ENCODE measurements at places on chromosomes 2 and 18.

- no peak for DNase-seq
These were observed 131.1 kb downstream of the DSEL start for GRCh38 chr18:67385455-67385854.

DNA sequence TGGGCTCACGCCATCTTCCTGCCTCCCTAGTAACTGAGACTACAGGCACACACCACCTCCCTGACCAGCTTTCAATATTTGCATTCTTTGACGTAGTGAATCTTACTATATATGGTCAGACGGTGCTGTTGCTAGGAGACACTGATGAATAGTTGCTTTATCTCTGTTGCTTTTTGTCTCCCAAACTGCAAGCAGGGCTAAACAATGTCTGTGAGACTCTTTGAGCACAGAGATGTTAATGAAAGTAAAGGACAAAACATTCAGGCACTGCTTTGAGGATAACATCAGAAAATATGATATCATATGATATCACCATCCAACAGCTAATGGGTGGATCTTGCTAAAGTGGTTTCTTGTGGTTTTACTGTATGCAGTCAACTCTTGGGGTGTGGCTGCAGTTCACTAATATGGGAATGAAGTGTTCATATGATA lies 43.0 kb downstream of the EMILIN2 start:
- DNase-seq = no peak

DNA sequence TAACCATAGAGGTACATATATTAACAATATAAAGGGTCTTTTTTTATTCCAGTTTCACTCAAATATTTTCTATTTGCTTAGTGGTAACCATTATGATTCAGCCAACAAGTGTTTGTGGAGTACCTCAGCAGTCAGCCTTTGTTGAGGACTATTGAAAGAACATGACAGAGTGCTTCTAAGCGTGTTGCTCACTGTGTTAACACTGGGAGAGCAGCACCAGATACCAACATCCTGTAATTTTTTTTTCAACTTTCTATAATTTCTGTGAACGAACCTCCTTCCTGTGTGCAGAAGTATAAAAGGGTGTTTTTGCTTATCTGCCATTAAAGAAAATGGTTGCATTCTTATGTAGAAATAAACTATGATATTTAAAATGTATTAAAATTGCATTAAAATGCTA lies 239.0 kb downstream of the PHLPP1 start:
- DNase-seq = no peak

GRCh38 chr2:27756544-27757498 lies 14.7 kb upstream of the MRPL33 start:
- no peak for DNase-seq

GRCh38 chr18:70028084-70028483 lies 80.4 kb upstream of the CD226 start:
- DNase-seq = no peak

- DNase-seq = no peak
These were observed 42.5 kb upstream of the IL1R2 start for GRCh38 chr2:101949304-101949703.

GRCh38 chr2:86035883-86036668 lies 69.6 kb downstream of the POLR1A start:
- DNase-seq = peak; percentile 54

DNA sequence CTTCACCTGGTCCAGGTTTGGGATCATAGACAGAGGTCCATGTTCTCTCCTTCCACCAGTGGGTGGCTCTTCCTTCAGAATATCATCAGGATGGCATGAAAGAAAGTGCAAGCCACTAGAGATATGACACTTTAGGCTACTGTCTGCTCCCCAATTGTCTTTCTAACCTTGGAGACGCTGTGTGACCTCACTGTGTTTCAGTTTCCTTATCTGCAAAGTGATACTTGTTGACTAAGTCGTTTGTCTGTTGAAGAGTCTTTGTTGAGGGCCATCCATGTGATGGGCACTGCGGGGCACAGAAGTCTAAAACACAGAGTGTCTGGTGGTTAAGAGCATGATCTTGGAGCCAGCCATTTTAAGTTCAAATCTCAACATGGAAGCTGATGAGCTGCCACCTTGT lies 259.9 kb upstream of the THSD7B start:
- DNase-seq = no peak

GRCh38 chr2:205755923-205756322 lies 73.6 kb downstream of the NRP2 start:
- no peak for DNase-seq

DNA sequence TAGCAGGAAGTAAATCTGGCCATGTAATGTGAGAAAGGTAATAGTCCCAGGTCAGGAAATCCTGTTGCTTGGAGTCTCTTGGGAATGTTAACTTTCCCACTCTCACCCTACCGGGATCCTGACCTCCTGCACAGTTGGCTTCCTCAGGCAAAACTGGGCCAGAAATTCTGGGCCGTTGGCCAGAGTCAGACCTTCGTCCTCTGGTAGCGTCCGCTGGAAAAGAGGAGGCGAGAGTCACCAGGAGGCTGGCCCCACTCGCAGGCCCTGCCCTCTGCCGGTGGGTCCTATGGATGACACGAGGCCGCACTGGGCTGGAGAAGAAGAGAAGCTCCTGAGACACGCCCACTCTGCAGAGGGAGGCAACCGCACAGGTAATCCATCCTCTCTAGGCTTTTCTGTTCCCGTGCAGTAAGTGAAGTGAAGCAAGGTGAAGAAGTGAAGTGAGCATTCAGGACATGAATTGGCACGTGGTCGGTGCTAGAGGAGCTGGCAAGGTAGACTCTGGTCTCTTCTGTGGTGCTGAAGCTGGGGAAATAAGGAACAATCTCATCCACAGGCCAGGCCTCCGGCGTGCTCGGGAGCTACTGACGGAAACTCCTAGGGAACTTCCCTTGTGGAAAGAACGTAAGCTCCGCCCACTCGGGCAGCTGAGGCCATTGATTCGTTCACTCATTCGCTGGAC lies 182.7 kb upstream of the GLI2 start:
- DNase-seq = no peak

DNA sequence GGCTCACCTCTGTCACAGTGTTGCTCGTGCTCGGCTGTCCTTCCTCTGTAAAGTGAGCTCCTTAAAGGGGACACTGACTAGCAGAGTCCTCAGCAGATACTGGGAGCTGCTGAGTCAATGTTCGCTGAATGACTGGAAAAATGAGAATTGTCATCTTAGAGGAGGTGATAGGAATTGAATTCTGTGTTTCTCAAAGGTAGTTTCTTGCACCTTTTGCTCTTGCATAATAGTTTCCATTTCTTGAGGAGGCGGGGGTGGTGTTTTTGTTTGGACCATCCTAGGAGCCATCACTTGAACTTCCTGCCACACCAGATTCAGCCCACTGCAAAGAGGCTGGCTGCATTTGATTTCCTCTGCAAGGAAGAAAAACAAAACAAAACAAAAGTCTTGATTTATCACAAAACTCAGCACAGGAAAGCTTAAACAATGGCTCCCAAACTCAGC lies 11.4 kb upstream of the RFX8 start:
- no peak for DNase-seq

DNA sequence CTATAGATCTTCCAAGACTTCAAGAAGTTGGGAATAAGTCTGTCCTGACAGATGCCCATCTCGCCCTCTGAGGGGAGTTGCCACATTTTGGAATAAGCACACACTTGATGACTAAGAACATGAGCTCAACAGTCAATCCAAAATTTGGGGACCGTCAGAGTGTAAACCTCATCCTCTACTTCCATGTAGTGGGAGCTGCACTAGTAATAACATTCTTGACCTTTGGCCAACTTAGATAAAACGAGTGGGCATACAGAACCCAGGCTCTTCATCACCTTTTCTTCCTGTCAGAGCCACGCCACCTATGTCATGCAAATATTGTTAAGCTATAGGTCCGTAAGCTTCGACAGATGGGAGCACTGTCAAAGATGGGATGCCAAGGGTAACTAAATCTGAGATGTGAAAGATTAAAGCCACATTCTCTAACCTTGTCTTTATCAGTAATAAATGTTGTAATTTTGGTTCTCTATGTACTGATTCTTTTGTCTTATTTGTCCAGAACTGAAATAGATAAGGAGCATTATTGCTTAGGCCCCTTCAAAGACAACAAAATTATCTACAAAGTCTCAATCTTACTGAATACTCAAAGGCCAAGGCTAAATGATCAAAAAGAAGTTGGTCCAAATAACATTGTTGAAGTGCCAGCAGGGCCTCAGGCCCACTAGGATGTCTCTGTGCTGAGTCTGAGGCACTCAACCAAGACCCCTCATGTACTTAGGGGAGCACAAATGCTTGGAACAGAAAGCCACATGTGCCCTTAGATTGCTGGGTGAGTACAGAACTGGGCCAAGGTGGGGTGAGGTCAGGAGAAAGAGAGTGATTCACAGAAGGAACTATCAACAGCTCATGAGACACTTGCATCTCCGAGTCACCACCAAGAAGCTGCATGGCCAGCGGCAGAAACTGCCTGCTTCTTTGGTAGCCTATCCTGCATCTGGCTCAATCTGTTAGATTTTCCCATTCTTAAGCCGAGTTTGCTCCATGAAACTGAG lies 15.0 kb downstream of the CDH2 start:
- DNase-seq = no peak

DNA sequence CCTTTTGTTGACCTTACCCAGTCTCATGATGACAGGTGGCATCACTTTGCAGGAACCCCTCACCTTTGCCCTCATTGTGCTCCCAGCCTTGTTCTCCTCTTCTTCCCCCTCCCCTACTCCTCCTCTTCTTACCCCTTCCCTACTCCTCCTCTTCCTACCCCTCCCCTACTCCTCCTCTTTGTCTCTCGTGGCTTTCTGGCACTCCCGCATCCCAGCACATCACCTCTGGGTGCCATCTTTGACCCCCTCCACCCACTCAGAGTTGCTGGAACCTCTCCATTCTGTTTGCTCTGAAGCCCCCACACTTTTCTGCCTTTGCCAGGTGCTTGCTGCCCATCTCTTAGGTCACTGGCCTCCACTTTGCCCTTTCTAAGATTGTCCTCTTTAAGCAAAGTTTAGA lies 17.1 kb downstream of the UBE2F start:
- no peak for DNase-seq

GRCh38 chr18:6054256-6054842 lies 159.0 kb upstream of the TMEM200C start:
- no peak for DNase-seq

DNA sequence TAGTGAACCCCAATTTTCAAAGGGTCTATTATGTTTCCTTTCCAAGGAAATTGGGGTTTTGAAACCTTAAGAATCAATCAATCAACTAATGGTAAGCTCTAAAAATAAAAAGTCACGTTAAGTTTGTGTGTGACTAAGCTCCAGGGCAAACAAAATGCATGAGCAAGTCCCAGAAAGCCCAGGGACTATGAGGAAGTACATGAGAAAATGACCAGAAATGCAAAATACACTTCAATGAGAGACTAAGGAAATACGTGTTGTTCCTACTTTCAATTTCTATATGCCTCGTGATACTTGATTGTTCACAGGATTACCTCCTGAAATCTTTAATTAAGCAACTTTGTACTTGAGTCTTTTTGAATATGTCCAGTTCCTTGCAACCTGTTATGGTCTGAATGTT lies 684.4 kb upstream of the SYT4 start:
- no peak for DNase-seq

DNA sequence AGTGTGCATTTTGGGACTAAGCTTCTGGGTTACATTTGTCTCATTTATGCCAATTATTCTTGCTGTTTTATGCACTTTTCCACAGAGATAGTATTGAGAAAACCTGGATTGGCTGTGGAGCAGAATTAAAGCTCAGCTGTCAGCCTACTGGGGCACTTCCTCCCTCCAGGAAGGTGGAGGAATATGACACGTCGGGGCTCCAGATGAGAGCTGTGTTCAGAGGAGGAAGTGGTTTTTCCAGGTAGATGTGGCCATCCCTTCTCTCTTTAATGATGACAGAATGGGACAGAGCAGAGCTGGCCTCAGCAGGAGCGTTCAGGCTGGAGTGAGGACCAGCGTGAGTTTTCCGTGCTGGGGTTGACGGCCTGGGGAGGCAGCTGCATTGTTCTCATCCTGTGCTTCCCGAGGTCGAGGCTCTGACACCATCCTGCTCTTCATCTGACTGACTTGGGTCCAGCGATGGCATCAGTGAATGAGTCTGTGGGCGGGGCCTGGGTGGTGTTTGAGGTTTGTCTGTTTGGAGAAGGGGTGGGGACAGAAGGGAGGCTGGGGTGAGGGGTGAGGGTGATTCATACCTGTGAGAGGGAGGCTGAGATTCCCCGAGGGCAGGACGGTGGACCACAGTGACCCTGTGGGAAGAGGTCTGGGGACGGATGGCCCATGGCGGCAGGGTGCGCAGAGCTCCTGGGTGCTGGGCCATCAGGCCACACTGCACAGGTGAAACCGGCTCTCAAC lies 207.0 kb downstream of the LDLRAD4 start:
- no peak for DNase-seq

DNA sequence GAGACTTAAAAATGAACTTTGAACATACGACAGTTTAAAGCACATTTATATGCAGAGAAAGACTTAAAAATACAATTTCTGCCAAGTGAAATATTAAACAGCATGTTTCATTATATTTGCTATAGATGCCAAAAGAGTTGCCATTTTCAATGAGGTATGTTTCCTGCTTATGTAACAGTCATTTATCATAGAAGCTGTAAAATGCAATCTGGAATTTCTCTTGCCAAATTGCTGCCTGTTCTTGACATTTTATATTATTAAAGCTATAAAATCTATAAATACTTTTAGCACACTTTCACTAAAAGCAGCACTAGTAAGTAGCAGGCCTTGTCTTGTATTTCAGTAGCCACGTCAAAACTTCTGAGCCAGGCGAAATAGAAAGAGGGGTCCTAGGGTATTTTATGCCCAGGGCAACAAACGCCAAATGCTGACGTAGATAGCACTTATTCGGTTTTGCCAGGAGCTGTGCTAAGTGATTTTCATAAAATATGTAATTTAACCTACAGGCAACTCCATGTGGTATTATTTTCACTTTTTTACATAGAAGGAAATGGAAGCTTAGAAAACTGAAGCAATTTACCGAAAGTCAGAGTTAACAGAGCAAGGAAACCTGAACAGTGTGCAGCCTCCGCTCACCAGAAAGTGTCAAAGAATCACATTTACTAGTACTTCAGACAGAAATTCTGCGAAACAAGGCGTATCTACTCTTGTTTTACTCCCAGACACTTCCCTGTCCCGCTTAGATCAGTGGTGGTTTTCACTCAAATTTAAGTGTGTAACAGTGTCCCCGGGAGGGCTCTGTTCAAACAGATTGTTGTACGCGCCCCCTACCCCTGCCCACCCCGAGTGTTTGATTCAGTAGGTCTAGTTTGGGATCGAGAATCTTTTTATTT lies 1.2 kb upstream of the CYP20A1 start:
- DNase-seq = no peak

GRCh38 chr2:70475266-70475665 lies 78.4 kb downstream of the TGFA start:
- no peak for DNase-seq

Measured in stimulated activated CD4-positive, alpha-beta T cell treated with anti-CD3 and anti-CD28 coated beads, Interleukin-4, amount 100 ng/mL, for 24 hours (primary cell).